ENCODE measurements at places on chromosomes 16 and 17.
A peak's percentile ranks its signal among the peaks of the same experiment; 100 is the strongest.

GRCh38 chr16:88639231-88640038 lies 1.1 kb downstream of the IL17C start:
- no peak for DNase-seq

GRCh38 chr16:2777903-2778629 lies 986 bp upstream of the ELOB start:
- no peak for DNase-seq

- no peak for DNase-seq
These were observed 1023.4 kb upstream of the RBFOX1 start for GRCh38 chr16:6309271-6309670.

- DNase-seq, result peak; percentile 85
These were observed 178.3 kb downstream of the PRKCB start for GRCh38 chr16:24013864-24014645.

- peak; percentile 70 for DNase-seq
These were observed 14.2 kb downstream of the USP10 start for GRCh38 chr16:84714028-84714427.

DNA sequence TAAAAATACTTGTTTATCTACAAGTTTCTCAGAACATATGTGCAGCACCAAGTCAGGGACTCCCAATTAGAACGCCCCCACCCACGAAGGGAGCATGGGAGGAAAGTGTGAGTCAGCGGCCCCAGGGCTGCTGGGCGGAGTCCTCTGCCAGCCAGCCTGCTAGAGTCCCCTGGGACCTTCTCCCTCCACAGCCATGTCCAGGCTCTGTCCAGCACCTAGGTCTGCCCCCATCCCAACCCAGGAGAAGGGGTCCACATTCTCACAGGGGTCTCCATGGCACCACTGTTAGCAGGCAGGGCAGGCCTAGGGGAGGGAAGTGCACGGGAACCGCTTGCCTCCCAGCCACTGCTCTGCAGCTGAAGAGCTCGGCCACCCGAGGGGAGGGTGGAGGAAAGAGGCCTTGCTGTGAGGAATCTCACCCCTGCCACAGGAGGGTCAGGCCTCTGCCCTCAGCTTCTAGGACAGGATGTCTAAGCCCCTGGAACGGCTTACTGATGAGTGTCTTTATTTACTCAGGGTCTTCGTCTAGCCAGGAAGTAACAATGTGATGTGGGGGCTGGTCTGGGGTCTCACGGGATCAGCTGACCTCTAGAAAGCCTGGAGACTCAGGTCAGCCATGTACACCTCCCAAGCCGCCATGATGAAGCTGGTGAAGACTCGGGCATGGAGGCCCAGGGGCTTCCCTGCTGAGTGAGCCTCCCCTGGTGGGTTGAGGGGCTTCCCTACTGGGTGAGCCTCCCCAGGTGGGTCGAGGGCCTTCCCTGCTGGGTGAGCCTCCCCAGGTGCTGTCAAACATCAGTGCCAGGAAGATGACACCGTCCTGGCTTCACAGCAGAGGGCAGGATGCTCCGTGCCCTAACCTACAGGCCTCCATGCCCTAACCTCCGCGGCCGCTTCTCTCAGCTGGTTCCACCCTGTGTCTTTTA lies 190.3 kb downstream of the RBFOX3 start:
- no peak for DNase-seq

DNA sequence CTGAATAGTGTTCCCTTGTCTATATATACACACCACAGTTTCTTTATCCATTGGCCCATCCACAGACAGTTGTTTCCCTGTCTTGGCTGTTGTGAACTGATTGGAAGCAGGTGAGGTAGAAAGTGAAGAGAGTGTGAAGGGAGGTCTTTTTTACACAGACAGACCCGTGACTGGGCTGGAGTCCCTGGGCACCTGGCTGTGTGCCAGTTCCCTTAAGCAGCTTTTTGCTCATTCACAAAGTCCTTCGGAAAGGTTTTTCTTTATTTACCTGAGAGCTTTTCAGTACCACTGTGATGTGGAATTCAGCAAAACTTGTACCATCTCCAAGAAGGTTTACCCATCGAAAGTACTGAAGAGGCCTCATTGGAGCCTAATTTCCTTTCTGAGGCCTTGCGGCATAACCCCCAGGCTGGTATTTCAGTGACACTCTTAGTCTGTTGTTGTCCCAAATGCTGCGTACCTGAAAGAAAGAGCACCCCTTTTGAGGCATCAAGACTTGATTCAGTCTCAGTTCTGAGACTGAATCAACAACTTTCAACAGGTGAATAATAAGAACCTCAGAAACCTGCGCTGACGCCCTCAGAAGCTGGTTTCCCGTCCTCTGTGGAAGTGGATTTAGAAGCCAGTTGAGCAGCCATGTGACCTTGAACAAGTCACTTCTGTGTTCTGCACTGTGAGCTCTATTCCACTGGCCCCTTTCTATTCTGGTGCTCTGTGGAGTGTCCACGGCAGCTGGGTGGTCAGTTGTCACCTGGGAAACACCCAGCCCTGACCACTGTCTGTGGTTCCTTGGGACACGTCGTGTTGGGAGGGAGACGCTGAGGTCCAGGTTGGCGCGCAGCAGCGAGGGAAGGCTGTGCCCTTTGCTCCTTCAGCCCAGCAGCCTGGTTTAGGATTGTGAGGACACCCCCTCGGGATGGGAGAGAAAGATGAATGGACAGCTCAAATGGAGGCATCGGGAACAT lies 53.9 kb upstream of the CRISPLD2 start:
- DNase-seq, result no peak

DNA sequence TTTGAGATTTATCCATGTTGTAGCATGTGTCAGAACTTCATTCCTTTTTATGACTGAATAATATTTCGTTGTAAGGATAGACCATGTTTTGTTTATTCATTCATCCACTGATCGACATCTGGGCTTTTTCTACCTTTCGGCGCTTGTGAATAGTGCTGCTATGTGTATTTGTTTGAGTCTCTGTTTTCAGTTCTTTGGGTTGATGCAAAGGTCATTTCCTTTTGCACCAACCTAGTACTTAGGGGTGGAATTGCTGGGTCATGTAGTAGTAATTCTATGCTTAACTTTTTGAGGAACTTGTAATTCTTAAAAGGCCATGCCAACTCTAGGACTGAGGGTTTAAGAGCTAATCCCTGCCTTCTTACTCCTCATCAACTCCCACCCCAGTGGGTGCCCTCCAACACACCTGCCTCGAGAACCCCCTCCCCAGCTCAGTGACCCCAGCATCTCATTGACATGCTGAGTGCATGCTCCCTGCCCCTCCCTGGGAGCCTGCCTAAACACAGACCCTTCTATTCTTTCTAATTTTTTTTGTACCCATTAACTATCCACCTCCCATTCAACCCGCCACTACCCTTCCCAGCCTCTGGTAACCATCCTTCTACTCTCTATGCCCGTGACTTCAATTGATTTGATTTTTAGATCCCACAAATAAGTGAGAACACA lies 51.2 kb downstream of the ABAT start:
- no peak for DNase-seq

- DNase-seq, result no peak
These were observed 2.8 kb downstream of the GPS1 start for GRCh38 chr17:82054351-82055022.

GRCh38 chr16:30113711-30114333 lies 485 bp upstream of the GDPD3 start:
- DNase-seq, result no peak

GRCh38 chr16:72846594-72846993 lies 201.3 kb downstream of the ZFHX3 start:
- DNase-seq, result no peak

DNA sequence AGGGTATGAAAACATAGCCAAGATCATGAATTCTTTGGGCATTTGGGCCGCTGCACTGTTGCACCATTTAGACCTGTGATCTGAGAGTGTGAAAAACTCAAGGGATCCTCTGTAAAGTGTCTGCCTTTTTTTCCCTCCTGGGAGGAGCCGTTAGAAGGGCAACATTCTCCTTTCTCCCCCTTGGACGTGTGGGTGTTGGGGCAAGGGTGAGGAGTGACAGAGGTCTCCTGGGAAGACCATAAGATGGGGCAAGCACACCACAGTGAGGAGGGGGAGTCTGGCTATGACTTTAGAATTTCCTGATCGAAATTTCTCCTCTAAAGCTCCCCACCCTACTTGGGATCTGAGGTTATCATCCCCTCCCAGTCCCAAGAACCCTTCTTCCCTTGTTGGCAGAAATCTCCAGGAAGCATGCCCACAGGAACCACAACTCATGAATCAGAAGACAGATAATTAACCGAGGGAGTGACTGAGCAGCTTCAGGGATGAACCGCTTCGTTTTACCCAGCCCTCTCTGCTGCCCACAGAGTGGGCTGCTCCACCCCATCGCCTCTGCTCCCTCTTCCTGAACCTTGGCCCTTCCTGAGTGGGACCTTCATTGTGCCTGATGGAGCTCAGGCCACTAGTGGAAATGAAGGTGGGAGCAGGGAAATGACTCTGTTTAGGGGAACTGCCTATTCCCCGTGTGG lies 4.2 kb downstream of the ITGB3 start:
- peak; percentile 74 for DNase-seq

- DNase-seq, result peak; percentile 76
These were observed 102.2 kb downstream of the TRIM37 start for GRCh38 chr17:59004338-59005111.

DNA sequence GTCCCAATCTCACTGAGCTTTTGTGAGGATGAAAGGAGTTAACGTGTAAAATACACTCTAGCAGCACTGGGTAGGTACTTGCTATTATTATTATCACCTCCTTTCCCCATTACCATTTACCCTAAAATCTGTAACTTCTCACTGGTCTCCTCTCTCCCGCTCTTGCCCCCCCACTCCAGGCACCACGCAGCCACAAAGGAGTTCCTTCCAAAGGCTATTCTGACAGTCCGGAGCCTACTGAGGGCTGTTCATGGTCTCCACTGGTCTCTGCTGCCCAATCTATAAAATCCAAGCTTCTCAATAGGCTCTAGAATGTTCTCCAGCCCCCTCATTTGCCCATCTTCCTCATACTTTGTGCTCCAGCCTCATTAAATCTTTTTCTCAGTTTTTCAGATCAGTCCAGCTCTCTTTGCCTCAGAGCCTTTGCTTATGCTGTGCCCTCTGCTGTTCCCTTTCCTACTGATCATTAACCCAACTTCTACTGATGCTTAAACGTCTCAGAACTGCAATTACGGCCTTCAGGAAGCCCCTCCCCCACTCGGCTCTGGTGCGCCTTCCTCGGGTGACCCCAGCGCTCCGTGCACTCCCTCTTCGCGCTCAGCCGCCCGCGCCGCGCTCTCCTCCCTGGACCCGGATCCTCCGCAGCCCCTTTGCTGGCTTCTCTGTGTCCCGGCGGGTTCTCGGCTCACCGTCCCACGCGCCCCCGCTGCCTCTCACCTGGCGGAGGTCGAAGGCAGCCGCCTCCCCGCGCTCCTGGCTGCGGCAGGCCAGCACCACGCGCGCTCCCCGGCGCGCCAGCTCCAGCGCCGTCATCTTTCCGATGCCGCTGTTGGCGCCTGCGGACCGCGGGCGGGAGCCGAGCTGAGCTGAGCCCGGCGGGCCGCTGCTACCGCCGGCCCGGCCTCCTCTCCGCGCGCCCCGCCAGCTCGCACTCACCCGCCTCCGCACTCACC lies 737 bp downstream of the DHRS13 start:
- DNase-seq, result peak; percentile 68

GRCh38 chr17:73308017-73308823 lies 3.6 kb downstream of the CDC42EP4 start:
- DNase-seq, result peak; percentile 73

All from KBM-7 (cell line).